ENCODE measurements at places on chromosomes 4 and X.
A peak's percentile ranks its signal among the peaks of the same experiment; 100 is the strongest.

DNA sequence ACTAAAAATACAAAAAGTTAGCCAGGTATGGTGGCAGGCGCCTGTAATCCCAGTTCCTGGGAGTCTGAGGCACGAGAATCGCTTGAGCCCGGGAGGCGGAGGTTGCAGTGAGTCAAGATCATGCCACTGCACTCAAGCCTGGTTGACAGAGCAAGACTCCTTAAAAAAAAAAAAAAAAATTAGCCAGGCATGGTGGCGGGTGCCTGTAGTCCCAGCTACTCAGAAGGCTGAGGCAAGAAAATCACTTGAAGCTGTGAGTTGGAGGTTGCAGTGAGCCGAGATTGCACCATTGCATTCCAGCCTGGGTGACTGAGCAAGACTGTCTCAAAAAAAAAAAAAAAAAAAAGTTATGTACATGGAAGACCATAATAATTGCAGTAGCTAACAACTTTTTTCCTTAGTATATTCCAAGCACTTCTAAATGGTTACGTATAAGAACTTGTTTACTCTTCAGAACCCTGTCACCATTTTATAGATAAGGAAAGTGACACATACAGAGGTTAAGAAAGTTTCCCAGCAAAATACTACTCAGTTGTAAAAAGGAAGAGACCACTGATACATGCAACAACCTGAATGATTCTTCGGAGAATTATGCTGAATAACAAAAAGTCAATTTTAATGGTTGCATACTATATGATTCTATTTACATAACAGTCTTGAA is 24.5 kb downstream of the RUFY3 start:
- no peak for DNase-seq

DNA sequence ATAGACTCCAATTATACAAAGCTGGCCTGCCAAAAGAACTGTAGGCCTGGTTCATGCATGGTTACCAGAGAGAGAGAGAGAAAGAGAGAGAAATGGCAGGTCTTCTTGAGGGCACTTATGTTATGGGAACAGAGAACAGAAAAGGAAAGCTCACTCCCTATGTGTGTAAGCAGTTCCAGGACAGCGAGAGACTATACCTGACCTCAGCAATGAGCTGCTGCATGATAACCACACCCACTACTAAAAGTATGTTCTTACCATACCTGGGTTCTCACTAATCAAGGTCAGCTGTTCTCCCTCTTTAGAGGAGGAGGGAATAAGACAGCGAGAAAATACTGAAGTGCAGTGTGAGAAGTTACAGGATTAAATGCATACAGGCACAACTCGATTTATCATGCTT is 583.3 kb downstream of the GBA3 start:
- no peak for DNase-seq

DNA sequence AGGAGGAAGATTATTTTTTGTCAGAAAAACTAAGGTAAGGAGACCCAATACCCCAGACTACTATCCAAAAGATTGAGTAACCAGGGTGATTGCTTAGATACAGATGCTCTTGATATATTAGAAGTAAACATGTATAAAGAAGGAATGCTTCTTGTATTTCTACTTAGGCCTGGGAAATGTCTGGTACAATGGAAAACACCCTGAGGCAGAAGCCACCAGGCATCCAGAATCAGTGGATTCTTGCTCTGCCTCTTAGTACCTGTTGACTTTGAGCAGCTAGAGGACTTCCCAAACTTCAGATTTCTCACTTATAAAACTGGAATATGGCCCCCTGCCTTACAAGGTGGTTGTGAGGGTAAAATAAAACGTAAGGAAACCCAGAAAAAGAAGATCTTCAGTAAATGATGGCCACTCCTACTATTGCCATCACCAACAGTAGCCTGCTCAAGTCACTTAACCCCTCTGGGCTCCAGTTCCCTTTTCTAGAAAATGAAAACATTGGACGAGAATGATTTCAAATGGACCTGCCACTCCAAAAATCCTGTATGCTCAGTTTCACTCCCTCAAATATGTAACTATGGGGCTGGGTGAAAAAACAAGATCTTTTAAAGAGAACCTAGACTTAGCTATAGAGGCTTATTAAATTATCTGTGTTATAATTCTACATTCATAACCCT is 56.6 kb downstream of the AMELX start:
- DNase-seq = no peak

- DNase-seq = no peak
These were observed 98.9 kb downstream of the FAM13A start for GRCh38 chr4:88958080-88958479.

DNA sequence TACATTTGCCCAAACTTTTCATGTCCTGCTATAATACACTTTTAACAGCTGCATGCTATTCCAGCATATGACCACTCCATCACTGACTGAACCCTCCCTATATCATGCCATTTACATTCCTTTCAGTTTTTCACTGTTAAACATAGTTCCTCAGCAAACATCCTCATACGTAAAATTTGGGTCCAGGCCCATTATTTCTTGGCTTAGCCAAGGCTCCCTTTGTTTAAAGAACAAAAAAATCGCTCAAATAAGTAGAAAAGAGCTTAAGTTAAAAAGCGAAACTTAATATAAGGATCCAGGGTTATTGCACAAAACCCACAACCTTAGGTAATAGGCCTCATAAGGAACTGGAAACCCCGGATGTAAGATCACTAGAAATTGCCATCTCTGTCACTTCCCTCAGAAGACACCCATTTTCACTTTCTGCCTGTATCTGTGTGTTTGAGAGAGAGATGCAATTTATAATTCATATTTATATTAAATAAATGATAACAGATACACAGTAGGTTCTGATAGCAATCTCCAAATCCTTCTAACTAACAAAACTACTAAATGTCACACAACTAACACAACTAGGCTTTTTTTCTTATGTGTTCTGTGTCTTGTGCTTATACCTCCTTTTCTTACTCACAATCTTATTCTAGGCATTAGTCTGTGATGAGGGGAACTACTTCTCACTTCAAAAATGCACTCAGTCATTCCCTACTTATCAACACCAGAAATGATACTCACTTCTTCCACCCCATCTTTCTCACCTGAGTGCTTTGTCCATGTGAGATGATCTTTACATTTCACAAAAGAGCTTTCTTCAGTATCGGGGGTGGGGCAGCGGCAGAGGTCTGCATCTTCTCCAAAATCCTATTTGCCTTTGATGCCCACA is 59.9 kb upstream of the FAM241A start:
- no peak for DNase-seq

- no peak for DNase-seq
These were observed 241.7 kb upstream of the TLL1 start for GRCh38 chr4:165631208-165631894.

DNA sequence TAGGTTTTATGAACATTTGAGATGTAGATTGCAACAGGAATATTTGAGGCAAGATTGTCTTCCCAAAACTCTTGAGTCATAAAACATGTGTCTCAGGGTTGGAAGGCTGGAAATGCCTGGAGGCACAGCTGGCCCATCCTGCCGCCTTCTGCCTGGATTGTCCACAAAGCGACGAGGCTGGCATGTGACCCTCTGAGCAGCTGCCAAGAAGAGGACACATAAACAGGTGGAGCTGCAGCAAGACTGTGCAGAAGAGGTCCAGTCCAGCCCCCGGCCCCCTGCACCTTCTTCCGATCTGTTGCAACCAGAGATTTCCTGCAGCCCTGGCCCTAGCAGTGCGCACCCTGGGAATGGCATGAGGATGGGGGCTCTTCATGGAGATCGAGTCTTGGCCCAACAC is 101.9 kb upstream of the BCOR start:
- DNase-seq = no peak

GRCh38 chr4:61985426-61985825 is 785.3 kb downstream of the ADGRL3 start:
- DNase-seq = no peak

DNA sequence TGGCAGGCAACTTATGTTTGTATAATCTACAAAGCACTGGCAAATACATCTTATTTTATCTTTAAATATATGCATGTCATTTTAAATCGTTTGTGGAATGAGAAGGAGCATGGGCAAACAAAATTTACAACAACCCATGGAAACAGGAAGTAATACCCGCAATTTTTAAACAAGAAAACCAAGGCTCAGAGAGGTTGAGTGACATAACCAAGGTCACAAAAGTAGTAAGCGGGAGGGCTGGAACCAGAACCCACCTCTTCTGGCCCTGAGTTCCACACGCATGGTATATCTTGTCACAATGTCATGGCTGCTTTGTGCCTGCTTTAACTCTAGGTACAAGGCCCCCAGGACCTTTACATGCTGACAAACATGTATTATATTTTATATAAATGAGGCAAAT is 52.9 kb downstream of the SLC7A11 start:
- DNase-seq = no peak

DNA sequence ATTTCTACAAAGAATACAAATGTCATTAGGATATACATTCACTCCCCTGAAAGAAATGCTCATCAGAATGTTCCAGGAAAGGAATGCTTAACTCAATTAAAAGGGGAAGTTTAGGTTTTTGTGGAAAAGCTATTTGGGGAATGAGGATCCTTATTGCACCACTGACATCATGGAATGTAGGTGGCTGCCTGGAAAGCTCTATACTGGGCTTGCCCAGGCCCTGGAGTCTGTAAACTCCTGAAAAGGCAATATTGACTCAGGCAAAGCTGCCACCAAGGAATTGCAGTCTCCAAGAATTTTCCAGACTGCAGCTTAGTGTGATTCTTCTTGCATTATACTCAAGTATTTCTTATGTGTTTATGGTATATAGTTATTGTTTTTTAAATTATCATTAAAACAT is 15.7 kb downstream of the DAPP1 start:
- no peak for DNase-seq

DNA sequence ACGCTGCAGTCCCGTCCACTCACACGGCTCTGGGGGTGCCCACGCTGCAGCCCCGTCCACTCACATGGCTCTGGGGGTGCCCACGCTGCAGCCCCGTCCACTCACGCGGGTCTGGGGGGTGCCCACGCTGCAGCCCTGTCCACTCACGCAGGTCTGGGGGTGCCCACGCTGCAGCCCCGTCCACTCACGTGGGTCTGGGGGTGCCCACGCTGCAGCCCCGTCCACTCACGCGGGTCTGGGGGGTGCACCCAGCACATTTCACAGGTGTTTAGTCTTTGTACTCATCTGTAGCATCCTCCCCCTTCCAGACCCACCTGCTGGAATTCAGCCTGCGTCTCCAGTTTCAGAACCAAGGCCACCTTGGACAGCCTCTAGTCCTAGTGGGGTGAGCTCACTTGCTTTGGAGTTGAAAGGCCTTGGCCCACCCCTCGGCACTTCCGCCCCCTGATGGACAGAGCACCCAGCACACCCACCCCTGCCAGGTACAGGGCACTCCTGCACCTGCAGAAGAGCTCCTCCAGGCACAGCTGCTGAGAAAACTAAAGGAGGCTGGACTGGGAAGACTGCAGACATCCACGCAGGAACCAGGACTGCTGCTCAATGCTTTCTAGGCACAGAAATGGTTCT is 73.0 kb downstream of the ABLIM2 start:
- no peak for DNase-seq

GRCh38 chr4:38075370-38076152 is 115.4 kb downstream of the PTTG2 start:
- peak; percentile 65 for DNase-seq

DNA sequence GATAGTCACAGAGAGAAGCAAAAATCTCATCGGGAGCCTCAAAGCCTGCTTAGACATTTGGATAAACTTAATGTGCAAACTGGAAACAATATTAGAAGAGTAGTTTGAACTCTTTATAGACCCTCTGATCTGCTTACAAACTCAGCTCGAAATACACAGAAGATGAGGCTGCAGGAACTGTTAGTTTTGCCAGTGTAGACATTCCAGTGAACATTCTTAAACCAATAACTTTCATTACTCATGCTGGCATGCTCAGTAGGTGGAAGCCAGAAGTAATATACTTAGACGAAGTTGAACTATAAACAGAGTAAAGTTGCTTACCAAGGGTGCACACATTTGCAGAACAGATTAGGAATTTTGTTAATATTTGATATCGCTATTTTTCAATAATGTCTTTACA is 303.5 kb downstream of the ANKRD50 start:
- DNase-seq = no peak

- DNase-seq = no peak
These were observed 190.2 kb upstream of the CPEB2 start for GRCh38 chr4:14812101-14812500.

GRCh38 chrX:100864657-100865391 is 9.3 kb downstream of the NOX1 start:
- no peak for DNase-seq

- no peak for DNase-seq
These were observed 295.0 kb upstream of the PITX2 start for GRCh38 chr4:110917835-110918234.

DNA sequence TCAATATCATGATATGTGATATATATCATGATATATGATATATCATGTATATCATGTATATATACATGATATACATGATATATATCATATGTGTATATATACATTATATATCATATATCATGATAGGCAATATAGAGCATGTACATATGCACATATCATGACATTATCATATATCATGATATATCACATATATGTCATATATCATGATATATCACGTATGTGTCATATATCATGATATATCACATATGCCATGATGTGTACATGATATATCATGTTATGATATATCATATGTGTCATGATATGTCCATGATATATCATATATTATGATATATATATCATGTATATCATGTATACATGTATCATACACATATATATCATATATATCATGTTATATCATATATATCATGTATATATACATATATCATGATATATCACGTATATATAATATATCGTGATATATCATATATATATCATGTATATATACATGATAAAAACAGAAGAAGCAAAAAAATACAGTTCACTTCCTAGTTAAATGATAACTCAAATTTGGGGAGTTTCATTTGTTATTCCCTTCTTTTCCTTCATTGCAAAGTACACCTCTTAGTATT is 670.1 kb upstream of the EPHA5 start:
- DNase-seq = no peak

DNA sequence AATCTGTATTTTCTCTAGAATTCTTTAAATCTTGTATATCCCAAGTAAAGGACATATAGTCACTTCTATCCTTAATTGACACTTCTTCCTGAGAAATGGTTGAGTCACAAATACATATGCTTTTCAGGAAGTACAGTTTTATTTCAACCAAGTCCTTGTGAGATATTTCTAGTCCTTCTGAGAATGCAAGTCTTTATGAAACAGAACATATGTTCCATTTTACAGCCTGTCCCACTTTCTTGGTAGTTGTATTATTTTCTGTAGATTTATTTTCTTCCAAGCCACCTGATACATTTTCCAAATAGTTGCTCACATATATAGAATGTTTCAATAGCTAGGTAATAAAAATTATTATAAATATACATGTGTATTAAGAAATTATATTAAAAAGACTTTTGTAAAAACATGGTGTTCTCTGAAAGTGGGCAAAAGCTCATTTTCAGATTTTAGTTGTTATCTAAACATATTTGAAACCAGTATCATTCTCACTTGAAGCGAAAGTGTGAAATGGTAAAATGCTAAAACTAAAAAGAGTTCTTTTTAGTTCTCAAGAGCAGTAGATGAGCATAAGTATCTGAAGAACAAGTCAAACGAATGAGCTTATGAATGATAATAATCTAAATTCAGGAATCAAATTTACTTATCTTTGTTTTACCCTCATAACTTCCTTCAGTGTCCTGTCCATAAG is 468.0 kb downstream of the EPHA5 start:
- DNase-seq = no peak
